ENCODE measurements at places on chromosomes 6 and 20.

DNA sequence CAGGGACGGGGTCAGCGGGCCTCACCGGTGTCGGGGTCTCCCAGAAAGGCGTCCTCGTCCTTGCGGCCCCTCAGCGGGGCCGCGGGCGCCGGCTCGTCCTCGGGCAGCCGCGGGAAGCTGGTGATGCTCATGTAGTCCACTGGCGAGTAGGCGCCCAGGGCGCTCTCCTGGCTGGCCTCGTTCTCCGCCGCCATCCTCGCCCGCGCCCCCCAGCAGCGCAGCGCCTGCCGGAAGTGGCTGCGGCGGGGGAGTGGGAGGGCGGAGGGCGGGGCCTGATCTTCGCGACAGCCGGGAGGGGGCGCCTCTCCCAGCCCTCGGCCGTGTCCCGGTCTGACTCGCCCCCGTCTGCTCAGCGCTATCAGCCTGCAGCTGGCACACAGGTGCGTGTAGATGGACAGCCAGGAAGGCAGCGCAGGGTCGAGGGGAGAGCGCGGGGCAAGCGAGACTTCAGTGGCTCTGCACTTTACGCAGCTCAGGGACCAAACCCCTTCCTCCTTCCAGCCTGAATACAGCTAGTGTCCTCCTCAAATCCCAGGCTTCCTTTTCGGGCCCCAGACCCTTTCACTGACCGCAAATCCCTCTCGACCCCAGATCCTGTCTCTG is at the start of gene GGT7:
GGT7 (minus strand) TSS at position 235 of the 603 bp plus-strand sequence; CDS start at position 194, 41 bp downstream.
- DNase-seq, result peak; percentile 73

- DNase-seq, result no peak
Measured at GRCh38 chr20:44067650-44068081, 119.3 kb downstream of the JPH2 start.

GRCh38 chr6:134735461-134735860 is 214.4 kb downstream of the ALDH8A1 start:
- no peak for DNase-seq

DNA sequence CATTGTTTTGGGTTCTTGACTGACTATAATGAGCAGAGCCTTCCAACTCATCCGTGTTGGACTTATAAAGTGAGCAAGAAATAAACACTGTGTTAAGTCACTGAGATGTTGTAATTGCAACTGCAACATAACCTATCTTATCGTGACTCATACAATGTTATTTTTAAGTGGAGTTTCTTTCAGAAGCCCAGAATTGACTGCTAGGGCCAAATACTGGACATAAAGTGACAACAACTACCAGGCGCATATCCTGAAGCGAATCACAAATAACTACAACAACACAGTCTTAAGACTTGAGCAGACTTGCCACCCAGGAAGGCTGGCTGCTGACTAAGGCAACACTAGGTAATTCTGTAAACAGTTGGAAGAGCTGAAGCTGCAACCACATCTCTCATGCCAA is 326.6 kb downstream of the COL12A1 start:
- no peak for DNase-seq

- no peak for DNase-seq
Measured at GRCh38 chr6:46468403-46469010, 22.7 kb downstream of the RCAN2 start.

DNA sequence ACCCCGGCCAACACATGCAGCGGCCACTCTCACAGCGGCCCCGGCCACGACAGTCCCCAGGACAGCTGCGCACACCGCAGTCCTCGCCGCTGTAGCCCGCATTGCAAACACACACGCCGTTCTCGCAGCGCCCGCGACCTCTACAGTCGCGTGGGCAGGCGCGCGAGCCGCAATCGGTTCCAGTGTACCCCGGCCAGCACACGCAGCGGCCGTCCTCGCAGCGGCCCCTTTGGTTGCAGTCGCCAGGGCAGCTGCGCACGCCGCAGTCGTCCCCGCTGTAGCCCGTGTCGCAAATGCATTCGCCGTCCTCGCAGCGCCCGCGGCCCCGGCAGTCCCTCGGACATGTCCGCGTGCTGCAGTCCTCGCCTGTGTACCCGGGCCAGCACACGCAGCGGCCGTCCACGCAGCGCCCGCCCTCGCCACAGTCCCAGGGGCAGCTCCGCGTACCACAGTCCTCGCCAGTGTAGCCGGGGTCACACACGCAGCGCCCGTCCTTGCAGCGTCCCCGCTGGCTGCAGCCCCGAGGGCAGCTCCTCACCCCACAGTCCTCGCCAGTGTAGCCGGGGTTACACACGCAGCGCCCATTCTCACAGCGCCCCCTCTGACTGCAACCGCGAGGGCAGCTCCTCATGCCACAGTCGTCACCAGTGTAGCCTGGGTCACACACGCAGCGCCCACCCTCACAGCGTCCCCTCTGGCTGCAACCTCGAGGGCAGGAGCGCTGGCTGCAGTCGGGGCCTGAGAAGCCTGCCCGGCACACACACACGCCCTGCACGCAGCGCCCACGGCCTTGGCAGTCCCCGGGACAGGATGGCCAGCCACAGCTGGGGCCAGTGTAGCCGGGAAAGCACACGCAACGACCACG is 12.5 kb downstream of the TNXB start:
- DNase-seq, result no peak

All from Karpas-422 (cell line).